ENCODE measurements at places on chromosomes 7 and 10.

- no peak for DNase-seq
These were observed 86.8 kb upstream of the ANKRD1 start for GRCh38 chr10:91007655-91008054.

DNA sequence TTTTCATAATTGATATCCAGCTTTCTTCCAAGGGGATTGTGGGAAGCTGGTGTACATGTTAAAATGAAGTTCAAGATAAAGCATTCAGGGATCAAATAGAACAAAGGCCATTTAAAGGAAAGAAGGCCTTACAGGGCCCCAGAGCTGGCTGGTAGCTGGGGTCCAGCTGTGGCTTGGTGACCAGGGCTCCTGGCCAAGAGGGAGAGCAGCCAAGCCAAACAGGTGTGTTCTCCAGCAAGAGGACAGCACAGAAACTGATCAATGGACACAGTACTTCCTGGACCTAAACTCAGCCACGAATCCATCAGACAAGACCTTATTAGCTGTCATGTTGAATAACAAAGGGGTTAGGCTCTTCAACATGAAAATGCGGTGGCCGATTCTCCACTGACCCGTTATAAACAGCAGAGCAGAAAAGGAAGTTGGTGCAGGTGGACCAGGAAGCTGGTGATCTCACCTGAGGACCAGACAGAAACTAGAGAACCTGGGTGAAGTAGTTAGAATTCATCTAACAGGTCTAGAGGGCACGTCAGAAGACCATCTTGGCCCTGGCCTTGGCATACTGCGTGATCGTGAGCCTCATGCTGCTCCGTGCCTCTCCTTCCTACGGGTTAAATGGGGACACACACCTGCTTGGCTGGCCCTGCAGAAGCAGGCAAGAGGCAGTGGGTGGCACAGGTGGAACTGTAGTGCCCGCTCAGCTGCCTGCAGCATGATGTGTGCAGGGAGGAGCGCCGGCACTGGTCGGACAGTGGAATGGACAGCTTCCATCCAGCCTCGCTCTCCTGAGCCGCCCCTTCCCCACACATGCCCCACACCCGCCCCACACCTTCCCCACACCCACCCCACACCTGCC is 53.8 kb downstream of the PARP12 start:
- DNase-seq = no peak

DNA sequence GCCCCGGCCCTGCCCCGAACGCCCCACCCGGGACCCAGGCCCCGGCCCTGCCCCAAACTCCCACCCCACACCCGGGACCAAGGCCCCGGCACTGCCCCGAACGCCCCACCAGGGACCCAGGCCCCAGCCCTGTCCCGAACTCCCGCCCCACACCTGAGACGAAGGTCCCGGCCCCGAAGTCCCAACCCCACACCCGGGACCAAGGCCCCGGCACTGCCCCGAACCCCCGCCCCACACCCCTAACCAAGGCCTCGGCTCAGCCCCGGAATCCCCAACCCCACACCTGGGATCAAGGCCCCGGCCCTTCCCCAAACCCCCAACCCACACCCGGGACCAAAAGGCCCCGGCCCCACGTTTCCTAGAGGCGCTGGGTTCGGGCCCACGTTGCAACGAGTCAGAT is 1.1 kb upstream of the LARP4B start:
- DNase-seq = no peak

DNA sequence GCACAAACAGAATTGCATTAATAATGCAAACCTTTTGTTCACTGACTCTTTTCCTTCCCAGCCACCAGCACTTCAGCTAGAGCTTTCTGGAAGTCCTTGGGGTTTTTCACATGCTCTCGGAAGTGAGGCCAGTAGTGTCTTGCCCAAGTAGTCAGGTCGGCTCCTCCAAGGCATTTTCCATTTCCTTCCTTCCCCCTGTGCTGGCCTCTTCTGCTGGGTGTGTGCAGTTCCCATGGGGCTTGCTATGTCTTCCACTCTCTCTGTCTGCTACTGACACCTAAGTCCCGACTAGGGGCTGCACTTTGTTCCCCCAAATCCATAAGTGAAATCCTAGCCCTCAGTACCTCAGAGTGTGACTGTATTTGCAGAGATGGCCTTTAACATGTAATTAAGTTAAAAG is 175.6 kb upstream of the BMPER start:
- DNase-seq = no peak

DNA sequence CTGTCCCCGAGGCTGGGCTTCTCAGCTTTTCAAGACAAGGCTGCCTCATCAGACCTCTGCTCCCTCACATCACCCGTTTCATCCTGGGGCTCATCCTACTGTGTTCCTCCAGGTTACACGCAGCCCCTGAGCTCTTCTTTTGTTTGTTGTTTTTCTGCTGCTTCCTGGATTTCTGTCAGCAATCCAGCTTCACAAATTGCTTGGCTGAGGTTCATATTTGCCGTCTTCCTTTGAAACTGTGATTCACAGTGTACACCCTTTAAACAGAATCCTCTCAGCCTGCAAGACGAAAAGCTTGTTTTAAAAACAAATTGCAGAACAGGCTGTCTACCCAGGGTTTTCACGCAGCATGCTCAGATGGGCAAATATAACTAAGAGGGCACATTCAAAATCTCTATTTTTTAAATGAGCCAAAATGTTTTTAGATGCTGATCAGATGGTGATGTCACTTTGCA is 39.1 kb upstream of the PARD3 start:
- no peak for DNase-seq

DNA sequence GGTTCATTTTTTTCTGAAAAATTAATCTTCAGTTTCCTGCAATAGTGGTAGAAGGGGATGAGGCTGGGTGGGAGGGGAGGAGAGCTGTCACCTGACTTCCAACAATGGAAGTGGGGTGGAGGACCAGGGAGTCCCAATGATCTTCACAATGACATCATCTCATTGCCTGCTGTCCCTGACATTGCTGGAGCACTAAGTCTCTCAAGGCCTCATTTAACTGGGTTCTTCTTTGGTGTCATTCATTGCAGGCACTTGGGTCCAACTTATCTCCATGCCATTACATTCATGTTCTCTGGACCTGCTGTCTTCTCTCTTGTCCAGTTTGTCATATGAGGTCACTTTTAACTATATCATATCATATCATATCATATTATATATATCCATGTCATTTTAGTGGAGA is 34.4 kb downstream of the PRTFDC1 start:
- DNase-seq = no peak

GRCh38 chr10:10460451-10460850 is 557.2 kb upstream of the CELF2 start:
- DNase-seq = no peak

DNA sequence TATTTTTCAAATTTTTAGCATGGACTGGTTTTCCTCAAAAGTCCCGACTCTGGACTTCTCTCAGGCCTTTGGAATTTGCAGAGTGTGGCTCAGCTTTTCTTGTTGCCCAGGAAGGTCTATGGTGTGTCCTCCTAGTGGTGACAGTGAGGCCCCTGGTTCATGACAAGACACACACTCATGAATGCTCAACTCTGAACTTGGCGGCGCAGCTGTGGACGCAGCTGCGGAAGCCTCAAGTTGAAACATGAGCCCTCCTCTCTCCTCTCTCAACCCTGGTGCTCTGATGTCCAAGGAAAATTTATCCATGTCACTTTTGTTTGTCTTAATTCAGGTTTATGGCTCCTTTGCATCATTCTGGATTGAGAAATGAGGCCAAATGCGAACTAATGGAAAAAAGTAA is 183.9 kb downstream of the HECW1 start:
- DNase-seq = no peak
